Kidney (tissue), 22 donors: ENCODE measurements at places on chromosomes 6 and 20.

GRCh38 chr20:40683221-40683893, 5.7 kb downstream of the MAFB start:
- DNase-seq: peak; percentile 80

- DNase-seq: no peak
Measured at GRCh38 chr20:4688305-4688704, 33.4 kb upstream of the PRND start.

- DNase-seq: peak; percentile 45
Measured at GRCh38 chr20:15236812-15237211, 899.4 kb upstream of the FLRT3 start.

GRCh38 chr20:63889241-63890200, 5.4 kb upstream of the DNAJC5 start:
- DNase-seq: no peak

- DNase-seq: peak; percentile 61
Measured at GRCh38 chr6:129575378-129576118, 134.4 kb downstream of the ARHGAP18 start.

DNA sequence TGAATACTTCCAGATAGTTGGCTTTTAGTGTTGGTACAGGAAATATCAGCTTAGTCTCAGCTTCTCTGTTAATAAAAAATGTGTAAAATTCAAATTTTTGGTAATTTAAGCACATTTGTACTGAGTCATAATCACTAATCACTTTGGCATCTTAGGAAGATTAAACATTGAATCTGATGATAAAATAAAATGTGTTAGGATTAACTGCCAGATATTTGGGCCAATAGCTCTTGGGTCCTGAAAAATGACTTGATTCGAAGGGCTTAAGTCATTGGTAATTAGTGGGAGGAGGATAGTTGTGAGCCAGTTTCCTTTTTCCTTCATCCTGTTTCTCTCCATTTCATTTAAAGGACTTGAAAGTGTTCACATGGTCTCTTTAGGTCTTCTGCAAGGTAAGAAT, 426.1 kb downstream of the RFPL4B start:
- no peak for DNase-seq

GRCh38 chr6:159301810-159302593, 132.8 kb downstream of the FNDC1 start:
- no peak for DNase-seq

- DNase-seq: no peak
Measured at GRCh38 chr6:16480763-16481560, 242.6 kb downstream of the GMPR start.

DNA sequence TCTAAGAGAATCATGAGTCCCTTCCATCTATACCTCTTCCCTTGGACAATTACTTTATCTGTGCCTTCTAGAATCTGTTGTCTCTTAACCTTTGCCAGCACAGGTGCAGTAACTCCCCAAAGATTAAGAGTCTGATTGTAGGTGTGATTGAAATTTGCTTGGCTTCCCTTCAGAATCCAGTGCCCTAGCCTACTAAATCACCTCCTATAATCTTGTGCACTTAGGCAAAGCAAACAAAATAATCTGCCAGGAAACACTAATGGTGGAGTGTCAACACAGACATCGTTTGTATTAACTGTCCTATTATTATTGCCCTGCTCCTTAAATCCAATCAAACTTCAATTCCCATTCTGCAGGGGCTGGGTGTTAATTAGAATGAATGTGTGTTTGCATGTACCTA, 28.0 kb downstream of the ID4 start:
- DNase-seq: no peak

GRCh38 chr6:170231293-170232185, 59.3 kb downstream of the DLL1 start:
- no peak for DNase-seq

DNA sequence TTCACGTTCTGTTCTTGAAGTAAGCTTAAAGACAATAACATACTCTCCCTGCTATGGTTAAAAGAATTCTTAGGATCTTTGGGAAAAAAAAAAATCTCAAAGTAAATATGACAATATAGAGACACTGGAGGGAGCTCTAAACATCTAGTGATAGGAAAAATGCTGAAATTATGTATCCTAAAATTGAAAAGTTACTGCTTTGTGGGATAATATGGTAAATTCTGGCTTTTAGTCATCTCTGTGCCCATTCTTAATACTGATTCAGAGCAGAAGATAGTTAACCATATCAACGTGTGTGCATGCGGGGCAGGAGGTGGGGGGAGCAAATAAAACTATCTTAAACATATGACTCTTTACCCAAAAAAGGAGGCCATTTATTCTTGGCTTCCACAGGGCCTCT, 165.4 kb downstream of the GMPR start:
- no peak for DNase-seq
